ENCODE measurements at places on chromosomes 5 and 9.

GRCh38 chr9:137522746-137523455, 27.3 kb downstream of the PNPLA7 start:
- DNase-seq: no peak

DNA sequence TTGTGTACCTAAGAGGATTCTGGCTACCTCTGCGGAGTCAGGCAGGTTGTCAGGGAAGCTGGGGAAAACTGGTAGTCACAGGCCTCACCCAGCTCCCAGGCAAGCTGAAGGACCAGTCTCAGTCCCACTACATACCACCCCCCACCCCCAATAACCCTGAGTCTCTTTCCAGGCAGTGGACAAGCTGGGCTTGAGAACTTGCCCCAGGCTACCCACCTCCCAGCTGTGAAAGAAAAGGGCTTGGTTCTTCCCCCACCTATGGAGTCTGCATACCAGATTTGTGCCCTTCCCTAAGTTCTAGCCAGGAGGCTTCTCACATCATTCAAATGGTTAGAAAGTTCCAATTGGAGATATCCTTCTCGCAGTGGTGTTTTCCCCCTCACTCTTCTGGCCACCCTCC, 1678.8 kb downstream of the MAT2B start:
- DNase-seq: no peak

DNA sequence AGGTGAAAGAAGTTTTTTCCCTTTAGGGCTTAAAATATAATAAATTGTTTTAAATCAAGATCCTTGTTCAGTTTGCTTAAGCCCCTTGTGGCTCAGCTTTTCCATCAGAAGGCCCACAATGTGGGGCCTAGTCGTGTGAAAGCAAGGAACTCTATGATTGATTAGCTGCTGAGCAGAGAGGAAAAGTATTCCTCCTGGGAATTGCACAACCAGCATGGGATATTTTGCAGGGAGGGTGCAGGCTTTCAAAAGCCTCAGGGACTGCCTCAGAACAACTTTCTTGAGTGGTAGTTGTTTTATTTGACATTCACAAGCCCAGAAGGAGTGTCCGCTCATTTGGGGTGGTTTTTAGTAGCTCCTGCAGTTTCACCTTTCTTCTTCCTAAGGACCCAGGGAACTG, 19.8 kb downstream of the TTC23L start:
- DNase-seq: peak; percentile 64

DNA sequence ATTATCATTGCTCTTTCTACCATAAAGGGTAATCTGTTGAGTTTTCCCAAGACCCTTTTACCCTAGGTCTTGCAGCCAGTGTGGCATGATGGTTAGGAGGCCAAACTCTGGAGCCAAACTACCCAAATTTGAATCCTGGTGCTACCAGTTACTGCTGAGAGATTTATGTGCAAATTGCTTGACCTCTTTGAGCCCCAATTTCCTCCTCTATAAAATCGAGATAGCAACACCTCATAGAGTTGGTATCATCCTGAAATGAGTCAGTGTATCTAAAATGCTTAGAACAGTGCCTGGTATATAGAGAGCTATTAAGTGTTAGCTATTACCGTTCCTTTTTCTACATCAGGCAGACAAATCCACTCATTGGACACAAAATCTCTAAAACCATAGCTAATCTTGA, 43.0 kb downstream of the ACTBL2 start:
- DNase-seq: no peak

- DNase-seq: no peak
Measured at GRCh38 chr9:73596321-73596720, 444.7 kb downstream of the ANXA1 start.

DNA sequence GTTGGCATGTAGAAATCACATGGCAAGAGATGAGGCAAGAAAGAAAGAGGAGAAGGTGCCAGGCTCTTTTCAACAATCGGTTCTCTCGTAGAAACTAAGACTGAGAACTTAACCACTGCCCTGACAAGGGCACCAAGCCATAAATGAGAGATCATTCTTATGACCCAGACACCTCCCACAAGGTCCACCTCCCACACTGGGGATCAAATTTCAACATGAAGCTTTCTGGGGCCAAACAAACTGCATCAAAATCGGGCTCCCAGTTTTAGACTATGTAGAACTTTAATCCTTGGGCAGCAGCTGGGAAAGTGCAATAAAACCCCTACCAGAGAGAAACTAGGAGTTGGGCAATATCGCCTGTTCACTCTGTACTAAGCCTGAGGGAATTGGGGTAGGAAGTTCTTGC, 150.2 kb upstream of the CCDC152 start:
- DNase-seq: no peak

DNA sequence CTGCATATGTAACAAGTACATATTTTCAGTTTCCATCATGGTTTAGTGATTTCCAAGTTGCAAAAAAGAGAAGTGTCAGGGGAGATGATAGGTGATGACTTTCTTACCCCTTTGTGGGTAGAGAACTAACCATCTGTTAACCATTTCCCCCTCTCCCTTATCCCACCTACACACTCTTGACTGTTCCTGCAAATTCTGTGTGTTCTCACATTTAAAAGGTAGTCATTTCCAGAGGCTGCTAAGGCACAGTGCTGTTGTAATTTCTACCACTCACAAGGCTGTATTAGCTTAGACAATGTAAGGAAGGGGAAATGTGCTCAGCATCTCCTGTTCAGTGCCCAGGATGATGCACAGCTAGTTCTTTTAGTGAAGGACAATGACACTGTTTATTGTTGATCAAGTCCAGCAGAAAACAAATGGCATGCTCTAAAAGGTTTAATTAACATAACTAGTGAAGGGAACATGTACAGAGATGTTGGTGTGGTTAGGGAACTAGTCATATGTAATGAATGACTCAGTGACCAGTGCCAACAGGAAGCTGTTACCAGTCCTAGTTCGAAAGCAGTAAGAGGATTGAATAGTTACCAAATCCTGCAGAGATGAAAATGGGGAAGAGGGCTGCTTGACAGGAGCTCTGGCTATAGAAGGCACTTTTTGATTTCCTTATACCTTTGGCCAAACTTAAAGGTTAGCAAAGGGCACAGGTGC, 165.1 kb downstream of the PLK2 start:
- peak; percentile 9 for DNase-seq

- DNase-seq: no peak
Measured at GRCh38 chr9:137972355-137972987, 94.9 kb downstream of the CACNA1B start.

GRCh38 chr9:83473488-83473971, 64.7 kb downstream of the FRMD3 start:
- no peak for DNase-seq

DNA sequence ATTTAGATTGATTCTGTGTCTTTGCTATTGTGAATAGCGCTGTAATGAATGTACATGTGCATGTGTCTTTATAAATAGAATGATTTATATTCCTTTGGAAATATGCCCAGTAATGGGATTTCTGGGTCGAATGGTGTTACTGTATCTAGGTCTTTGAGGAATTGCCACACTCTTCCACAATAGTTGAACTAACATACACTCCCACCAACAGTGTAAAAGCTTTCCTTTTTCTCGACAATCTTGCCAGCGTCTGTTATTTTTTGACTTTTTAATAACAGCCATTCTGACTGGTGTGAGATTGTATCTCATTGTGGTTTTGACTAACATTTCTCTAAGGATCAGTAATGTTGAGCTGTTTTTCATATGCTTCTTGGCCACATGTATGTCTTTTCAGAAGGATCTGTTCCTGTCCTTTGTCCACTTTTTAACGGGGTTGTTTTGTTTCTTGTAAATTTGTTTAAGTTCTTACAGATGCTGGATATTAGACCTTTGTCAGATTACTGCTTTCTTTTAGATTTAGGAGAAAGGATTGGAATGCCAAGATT, 125.0 kb upstream of the NR5A1 start:
- DNase-seq: no peak

- no peak for DNase-seq
Measured at GRCh38 chr5:152462021-152462721, 57.1 kb upstream of the NMUR2 start.

DNA sequence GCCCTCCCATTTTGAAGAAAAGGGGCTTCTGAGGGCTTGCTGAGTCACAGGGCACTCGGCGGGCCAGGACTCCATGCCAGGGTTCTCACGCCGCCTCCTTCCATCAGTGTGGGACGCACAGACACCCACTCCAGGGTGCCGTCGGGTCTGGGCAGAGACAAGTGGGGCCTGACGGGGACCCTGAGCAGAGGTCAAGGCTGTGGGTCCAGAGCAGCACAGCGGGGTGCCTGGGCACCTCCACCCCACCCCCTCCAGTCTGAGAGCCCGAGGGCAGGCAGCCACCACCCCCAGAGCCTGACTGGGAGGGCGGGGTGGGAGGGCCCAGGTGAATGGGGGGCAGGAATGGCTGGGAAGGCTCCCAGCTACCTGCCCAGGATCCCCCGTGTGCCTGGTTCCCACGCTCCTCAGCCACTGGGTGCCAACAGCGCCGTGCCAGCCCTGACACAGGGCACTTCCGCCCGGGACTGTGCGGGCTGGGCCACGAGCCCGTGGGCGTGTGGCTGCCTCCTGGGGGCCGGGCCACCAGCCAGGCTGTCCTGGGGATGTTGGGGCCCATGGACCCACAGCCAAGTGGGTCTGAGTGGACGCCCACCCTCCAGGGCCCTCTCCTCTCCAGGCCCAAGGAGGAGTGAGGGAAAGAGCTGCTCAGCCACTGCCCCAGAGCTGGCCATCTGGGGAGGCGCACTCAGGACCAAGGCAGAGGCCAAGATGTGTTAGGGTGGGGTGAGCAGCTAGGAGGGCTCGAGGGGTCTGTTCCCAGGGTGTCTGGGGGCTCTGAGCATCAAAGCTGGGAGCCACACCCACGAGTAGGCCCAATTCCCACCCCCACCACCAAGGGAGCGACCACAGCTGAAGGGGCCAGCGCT, 10.1 kb upstream of the NRARP start:
- DNase-seq: peak; percentile 6

DNA sequence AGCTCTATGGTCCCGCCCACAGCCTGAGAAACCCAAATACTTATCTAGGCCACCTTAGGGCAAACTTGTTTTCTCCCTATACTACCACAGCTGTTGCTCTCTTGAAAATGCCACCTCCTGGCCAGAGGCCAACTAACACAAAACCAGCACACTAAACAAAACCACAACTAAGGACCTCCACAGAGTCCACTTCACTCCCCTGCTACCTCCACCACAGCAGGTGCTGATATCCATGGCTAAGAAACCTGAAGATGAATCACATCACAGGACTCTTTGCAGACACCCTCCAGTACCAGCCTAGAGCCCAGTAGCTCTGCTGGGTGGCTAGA, 108.4 kb downstream of the ALDH1A1 start:
- no peak for DNase-seq

DNA sequence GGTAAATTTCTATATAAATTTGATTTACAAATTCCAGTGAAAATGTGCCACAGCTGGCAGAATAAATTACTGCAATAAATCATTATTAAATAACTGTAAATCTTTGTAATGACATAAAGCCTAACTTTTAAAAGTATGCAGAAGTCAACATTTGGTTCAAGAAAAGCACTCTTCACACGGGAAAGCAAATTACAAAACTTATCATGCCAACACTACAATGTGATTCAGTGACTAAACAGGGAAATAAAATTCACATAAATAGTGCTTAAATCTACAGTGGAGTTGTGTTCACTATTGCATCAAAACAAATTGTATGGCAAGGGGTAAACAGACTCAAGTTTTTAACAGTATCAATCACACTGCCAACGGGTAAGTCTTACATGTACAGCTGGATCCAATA, 117.2 kb downstream of the BNC2 start:
- no peak for DNase-seq

- DNase-seq: no peak
Measured at GRCh38 chr5:159531554-159532105, 201.3 kb upstream of the IL12B start.

DNA sequence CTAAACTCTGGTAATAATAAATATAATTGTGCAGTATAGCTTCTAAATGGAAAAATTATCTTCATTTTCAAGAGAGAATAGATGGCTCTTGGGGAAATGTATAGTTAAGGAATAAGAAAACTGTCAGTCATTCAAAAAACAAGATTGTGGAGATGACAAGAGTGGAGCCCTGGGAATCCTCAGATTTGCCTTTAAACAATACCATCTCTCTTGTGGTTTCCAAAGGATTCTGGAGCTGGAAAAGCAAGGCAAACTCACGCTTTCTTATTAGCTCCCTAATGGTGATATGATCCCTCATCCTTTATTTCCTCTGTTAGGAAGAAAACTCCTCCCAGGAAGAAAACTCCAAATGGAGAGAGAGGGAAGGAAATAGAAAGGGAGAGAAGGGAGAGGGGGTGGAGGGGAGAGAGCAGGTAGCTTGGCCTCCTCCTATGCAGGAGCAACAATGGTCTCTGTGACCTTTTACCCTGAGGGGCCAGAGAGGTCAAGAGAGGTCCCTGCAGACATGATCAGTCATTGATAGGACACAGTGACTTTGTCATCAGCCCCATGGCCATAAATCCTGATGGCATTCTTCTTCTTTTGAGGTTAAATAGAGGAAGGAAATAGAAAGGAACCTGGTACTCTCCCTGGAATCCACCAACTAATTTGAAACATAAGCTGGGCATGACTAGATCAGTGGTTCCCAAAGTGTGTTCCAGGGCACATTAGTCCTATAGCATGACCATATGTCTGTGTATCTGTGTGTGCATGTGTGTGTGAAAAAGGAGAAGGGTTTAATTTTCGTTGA, 312.2 kb downstream of the ARRDC3 start:
- no peak for DNase-seq

DNA sequence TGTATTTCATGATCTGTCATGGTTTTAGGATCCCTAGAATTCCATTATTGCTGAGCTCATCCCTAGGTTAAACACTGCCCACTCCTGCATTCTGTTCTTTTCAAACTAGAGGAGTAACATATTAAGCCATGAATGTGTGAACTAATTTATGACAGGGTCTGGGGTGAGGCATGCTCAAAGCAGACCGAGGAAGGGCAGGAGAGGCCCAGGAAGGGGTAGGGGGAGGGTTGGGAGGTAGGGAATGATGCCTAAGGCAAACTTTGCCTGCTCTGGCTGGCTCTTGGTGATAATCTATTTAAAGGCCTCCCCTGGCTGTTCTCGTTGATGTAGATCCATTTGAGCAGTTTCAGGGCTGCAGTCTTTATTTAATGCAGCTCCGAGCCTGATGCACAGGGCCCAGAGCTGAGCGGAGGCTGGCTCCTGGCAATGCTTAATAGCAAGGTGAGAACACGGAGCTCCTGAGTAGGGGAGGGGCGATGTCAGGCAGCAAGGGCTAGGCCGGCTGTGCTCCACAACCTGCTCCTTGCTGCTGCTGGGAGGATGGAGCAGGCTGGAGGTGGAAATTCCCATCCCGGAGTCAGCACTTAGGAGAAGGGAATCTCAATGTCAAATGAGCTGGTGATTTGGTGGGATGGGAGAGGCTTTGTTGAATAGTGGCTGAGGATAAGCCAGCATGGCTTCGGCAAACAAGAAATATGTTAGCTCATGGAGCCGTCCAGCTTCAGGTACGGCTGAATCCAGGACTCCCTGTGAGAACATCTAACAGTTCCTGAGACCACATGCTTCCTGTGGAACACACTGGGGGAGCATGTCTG, 73.2 kb upstream of the UNC5A start:
- DNase-seq: no peak

Data from GM03348 (cell line).